Large intestine (tissue), 12 donors: ENCODE measurements at places on chromosomes 7 and 10. TPM values are rescaled to one million over a fixed set of nuclear protein-coding genes. Genes with fewer than 3 reads are reported as not detected.
A peak's percentile ranks its signal among the peaks of the same experiment; 100 is the strongest.

DNA sequence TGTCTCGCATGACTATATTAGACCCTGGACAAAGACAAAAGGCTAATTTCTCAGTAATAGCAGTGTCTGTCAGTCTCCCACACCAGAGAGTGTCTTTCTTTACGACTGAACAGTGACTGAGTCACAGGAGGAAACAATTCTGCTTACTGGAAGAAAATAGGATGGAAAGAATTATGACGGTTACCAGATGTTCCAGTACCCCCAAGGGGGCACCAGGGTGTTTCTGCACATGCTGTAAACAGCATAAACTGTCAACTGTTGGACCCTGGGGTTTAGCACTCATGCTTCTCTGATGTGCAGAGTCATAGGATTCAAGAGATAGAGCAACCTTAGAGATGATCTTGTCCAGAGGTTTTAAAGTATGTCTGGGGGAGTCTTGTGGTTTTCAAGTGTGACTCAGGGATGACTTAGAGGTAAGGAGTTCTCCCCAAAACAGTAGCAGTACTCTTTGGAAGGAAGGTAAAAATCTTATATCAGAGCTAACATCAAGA lies 291.7 kb downstream of the THSD7A start:
- H3K4me1 ChIP-seq: no peaks in the 10 kb centered on the region
- H3K4me3 ChIP-seq: no peak overlapping the region
- no peak overlapping the region for H3K27ac ChIP-seq

GRCh38 chr7:66356277-66356721 lies 151.2 kb downstream of the TPST1 start:
- H3K36me3 ChIP-seq: no peaks in the 10 kb centered on the region
- H3K27ac ChIP-seq: peak overlapping the region; percentile 64
- H3K4me3 ChIP-seq: no peak overlapping the region
- no peaks in the 10 kb centered on the region for H3K27me3 ChIP-seq
- H3K4me1 ChIP-seq: peaks cover 19% of the 10 kb centered on the region
- no peak for DNase-seq

GRCh38 chr10:118977022-118977599 lies 52.4 kb upstream of the NANOS1 start:
- no peak overlapping the region for H3K4me3 ChIP-seq
- no peaks in the 10 kb centered on the region for H3K27me3 ChIP-seq
- H3K36me3 ChIP-seq: no peaks in the 10 kb centered on the region
- no peak overlapping the region for H3K27ac ChIP-seq
- no peak for DNase-seq
- no peaks in the 10 kb centered on the region for H3K4me1 ChIP-seq

GRCh38 chr10:14609178-14609577 lies 165.5 kb downstream of the FAM107B start:
- H3K36me3 ChIP-seq: no peaks in the 10 kb centered on the region
- DNase-seq: peak; percentile 31
- no peaks in the 10 kb centered on the region for H3K27me3 ChIP-seq

DNA sequence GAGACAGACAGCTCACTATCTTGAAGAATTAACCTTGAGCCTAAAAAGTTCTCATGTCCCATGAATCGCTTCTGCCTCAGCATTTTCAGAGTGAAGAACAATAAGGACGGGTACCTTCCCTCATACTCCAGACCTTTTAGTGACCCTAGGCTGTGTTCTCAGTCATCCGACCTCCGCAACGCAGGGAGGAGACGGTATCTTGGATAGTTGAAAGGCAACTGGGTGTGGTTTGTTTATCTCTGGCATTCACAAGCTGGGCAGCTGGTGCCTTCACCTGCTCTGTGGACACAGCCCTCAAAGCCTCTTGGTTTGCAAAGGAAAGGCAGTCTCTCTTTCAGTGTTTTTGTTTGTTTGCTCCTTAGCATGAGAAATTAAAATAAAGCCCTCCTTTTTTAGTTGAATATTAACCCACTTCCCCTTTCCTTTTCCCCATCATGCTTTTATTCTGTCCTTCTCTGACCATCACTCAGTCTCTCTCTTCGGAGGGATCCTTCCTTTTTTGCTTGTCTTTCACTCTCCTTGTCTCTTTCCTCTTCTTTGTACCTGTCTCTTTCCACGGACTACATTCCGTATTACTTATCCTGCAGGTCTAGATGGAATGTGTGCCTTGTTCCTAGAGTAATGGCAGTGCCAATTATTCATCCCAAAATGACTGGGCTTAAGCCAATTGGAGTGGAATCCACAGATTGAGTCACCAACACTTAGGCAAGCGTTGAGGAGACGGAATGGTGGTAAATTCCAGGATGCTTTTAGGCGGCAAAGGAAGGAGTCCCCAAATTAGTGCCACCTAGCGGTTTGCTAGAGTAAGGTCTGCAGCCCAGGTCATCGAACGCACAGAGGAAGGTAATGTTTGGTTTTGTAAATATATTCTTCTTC lies 45.8 kb downstream of the PRR15 start:
- peak; percentile 87 for DNase-seq
- peak overlapping the region; percentile 29 for H3K4me3 ChIP-seq
- H3K27me3 ChIP-seq: no peaks in the 10 kb centered on the region
- H3K4me1 ChIP-seq: peaks cover 33% of the 10 kb centered on the region

DNA sequence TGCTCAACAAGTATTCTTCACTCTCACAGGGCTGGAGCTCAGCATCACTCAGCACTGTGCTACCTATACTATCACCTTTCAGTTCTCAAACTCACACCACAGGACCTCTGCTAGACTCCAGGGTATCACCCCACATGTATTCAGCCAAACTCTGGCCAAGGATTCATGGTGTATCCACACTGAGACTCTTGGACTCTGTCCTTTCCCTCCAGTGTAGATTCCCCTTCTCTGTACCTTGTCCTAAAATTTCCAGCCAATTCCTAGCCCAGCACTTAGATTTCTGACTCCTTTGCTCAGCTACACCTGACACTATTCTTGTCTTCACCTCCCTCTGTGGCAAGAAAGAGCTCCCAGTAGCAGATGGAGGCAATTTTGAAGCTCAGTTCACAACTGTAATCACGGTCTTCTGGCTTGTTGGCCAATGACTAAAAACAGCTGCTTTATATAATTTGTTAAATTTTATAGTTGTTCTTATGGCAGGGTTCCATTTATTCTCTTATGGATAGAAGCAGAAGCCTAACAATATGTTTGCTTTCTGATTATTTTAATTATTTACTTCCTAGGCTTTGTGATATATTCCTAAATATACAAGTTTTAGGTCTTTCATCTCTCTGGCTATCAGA lies 258.8 kb downstream of the THSD7A start:
- DNase-seq: no peak
- no peak overlapping the region for H3K4me3 ChIP-seq
- H3K4me1 ChIP-seq: no peaks in the 10 kb centered on the region
- H3K27me3 ChIP-seq: no peaks in the 10 kb centered on the region

GRCh38 chr7:7439564-7439963 lies 96.1 kb downstream of the COL28A1 start:
- H3K4me3 ChIP-seq: no peak overlapping the region
- H3K27ac ChIP-seq: no peak overlapping the region
- H3K36me3 ChIP-seq: no peaks in the 10 kb centered on the region

DNA sequence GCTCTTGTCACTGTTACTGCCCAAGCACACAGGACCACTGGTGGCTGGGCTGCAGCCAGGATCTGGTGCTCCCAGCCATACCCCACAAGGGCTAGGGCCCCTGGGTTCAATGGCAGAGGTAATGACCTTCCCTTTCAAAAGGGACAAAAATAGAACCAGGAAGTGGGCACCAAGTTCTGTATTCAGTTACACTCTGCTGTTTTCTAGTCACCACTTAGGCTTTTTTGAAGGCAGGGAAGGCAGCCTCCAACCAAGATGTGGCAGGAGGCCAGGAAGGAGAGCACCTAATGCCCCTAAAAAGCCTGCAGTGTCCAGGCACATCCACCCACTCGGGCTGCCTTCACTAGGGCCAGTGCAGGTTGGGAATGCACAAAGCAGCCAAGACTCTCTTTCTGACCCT lies 47.8 kb downstream of the NOD1 start:
- H3K27ac ChIP-seq: peak overlapping the region; percentile 54
- no peaks in the 10 kb centered on the region for H3K27me3 ChIP-seq
- DNase-seq: no peak
- H3K36me3 ChIP-seq: peaks cover 11% of the 10 kb centered on the region
- peaks cover 17% of the 10 kb centered on the region for H3K4me1 ChIP-seq

- no peaks in the 10 kb centered on the region for H3K27me3 ChIP-seq
- no peaks in the 10 kb centered on the region for H3K4me1 ChIP-seq
- no peaks in the 10 kb centered on the region for H3K36me3 ChIP-seq
These were observed 34.0 kb upstream of the ELN start for GRCh38 chr7:73994023-73994422.

- H3K4me3 ChIP-seq: no peak overlapping the region
- no peaks in the 10 kb centered on the region for H3K27me3 ChIP-seq
- H3K36me3 ChIP-seq: no peaks in the 10 kb centered on the region
- DNase-seq: no peak
- no peak overlapping the region for H3K27ac ChIP-seq
These were observed 53.7 kb upstream of the MTPN start for GRCh38 chr7:136030867-136031318.

GRCh38 chr10:77578583-77579227 lies 58.9 kb downstream of the KCNMA1 start:
- no peak overlapping the region for H3K27ac ChIP-seq
- no peak overlapping the region for H3K4me3 ChIP-seq
- no peak for DNase-seq

GRCh38 chr10:101710059-101710695 lies 15.2 kb upstream of the FBXW4 start:
- no peaks in the 10 kb centered on the region for H3K4me1 ChIP-seq
- peaks cover 9% of the 10 kb centered on the region for H3K27me3 ChIP-seq
- no peak overlapping the region for H3K27ac ChIP-seq
- DNase-seq: no peak

- no peaks in the 10 kb centered on the region for H3K4me1 ChIP-seq
- DNase-seq: peak; percentile 11
- no peaks in the 10 kb centered on the region for H3K27me3 ChIP-seq
- H3K4me3 ChIP-seq: no peak overlapping the region
- H3K36me3 ChIP-seq: no peaks in the 10 kb centered on the region
These were observed 179.8 kb upstream of the CSTF2T start for GRCh38 chr10:51879238-51879637.

DNA sequence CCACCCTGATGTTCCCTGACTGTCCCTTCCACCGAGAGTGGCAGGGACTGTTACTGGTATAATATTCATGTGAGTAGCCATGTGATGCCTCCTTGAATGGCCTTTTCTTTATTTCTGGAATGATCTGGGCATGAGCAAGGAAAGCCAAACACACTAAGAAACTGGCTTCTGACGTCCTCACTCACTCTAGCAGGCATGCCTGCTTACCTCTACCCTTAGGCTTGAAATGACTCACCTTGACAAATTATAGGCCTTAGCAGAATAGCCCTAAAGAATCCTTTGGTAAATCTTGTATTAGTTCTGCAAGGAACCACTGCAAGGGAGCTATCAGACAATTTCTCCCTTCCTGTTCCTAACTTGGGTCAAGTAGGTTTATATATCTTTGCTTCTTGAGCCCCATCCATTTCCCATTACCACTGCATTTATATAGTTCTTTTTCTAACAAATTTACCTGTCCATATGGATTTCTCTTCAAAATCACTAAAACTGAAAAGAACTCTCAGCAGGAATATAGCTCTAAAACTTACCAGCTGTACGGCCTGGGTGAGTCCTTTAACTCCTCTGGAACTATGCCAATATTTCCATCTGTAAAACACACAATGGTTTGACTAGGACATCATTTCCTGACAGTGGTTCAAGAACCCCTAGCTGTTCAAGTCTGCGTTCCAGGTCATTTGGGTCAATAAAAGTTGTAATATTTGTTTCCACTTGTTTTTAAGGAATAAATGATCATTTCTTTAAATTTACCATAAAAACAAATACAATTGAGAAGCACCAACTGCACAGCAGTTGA lies 13.0 kb upstream of the NDUFA5 start:
- no peaks in the 10 kb centered on the region for H3K4me1 ChIP-seq
- H3K36me3 ChIP-seq: no peaks in the 10 kb centered on the region
- no peak for DNase-seq
- no peaks in the 10 kb centered on the region for H3K27me3 ChIP-seq

DNA sequence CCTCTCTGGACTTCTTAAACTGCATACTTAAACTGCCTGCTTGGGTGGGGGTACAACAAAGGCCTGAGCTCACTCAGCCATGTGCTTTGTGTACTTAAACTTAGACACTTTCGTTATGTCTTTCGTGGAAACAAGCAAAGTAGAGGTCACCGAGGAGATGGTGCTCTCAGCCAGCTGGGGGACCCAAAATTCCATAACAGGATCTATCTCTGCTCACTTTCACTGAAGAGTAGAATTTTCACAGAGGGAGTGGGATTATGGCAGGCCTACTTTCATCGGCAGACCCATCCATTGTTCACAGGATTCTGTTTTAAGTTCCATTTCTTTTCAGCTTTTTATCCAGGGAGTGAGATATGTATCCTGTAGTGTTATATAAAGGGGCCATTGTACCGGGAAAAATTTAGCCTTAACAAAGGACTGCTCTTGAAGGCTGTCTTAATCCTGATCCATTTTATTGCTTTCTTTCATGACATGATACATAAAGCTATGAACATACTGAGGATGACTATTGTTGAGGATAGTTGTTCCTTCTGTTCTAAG lies 370.0 kb upstream of the GHITM start:
- H3K4me3 ChIP-seq: no peak overlapping the region
- no peak for DNase-seq
- H3K27me3 ChIP-seq: no peaks in the 10 kb centered on the region

GRCh38 chr7:128102490-128103291 lies 71.5 kb upstream of the LRRC4 start:
- DNase-seq: no peak
- H3K36me3 ChIP-seq: peaks cover 2% of the 10 kb centered on the region
- peaks cover 6% of the 10 kb centered on the region for H3K4me1 ChIP-seq
- no peak overlapping the region for H3K27ac ChIP-seq
- peaks cover 45% of the 10 kb centered on the region for H3K27me3 ChIP-seq
- H3K4me3 ChIP-seq: no peak overlapping the region

The GRK5 gene
- polyA plus RNA-seq: 38.8 TPM

The ASZ1 gene
- polyA plus RNA-seq: not detected

The COL13A1 gene
- 9.6 TPM for polyA plus RNA-seq

The HOGA1 gene
- 3.2 TPM for polyA plus RNA-seq

The GALNT11 gene
- 39.0 TPM for polyA plus RNA-seq

The TMEM120A gene
- polyA plus RNA-seq: 61.0 TPM

The VAX1 gene
- polyA plus RNA-seq: not detected

The OR2A1 gene
- 0.94 TPM for polyA plus RNA-seq

The PTCD1 gene
- polyA plus RNA-seq: 5.9 TPM

The HABP2 gene
- polyA plus RNA-seq: 27.7 TPM
